Fibroblast of skin of back (primary cell): ENCODE measurements at places on chromosomes 1 and 21.

GRCh38 chr21:44566403-44566802 lies 7.1 kb upstream of the KRTAP10-4 start:
- DNase-seq, result no peak

DNA sequence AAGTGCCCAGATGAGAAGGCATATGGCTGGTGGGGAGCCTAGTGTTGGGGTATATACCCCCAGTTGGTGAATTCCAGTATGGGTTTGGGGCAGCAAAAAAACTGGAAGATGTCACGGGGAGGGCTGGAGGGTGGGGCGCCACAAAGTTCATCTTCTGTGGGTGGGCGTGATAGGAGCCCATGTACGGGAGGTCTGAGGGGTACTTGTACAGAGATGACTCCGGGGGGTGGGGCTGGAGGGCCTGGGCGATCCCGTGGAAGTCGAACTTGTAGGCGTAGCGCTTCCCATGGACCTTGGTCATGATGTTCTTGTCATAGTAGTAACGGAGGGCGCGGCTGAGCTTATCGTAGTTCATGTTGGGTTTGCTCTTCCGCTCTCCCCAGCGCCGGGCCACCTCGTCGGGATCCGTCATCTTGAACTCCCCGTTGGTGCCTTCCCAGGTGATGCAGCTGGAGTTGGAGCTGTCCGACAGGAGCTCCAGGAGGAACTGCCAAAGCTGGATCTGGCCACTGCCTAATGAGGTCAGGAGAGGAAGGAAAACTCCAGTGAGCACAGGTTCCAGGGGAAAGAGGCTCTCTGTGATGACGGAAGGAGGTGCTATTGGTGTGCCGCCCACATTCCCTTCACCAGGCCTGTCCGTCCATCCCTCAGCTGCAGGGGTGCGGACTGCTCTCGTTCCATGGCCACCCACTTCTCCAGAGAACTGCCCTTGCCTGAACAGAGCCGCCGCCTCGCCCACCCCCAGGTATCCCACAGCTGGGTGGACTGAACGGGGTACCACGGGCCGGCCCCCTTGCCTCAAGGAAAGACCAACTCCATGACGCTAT lies 114.7 kb downstream of the ERG start:
- no peak for DNase-seq

GRCh38 chr1:203930342-203930741 lies 68.9 kb downstream of the SNRPE start:
- DNase-seq, result peak; percentile 14

DNA sequence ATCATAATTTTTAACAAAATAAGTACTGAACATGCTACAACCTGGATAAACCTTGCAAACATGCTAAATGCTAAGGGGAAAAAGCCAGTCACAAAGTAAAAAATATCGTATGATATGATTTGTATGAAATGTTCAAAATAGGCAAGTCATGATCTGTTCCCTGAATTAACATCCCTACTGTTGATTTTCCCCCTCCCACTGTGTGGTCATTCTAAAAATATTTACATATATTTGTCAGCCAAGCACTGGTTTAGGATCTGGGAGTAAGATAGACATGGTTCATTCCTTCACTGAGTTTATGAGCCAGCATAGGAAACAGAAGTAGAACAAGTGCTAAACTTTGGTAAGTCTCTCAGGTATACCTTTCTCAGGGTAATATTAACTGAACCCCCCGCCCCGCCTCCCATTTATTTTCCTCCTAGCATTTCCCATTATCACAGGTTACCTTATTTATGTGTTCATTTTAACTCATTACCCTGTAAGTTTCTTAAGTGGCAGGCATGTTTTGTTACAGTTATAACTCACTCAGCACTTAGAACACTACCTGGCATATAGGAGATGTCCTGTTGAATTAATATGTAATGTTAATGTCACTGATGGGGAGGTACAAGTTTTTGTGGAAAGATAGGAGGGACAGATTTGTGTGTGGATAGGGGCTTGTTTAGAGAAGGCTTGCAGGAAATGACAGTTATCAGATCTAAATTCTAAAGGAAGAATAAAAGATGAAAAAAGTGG lies 12.3 kb downstream of the UQCRH start:
- DNase-seq, result peak; percentile 87

- DNase-seq, result no peak
These were observed 394.0 kb upstream of the CXADR start for GRCh38 chr21:17118638-17119384.
